ENCODE measurements at places on chromosomes 7 and 10. TPM values are rescaled to one million over a fixed set of nuclear protein-coding genes. Genes with fewer than 3 reads are reported as not detected.

- ATAC-seq, result no peak
Measured at GRCh38 chr10:22962817-22963216, 35.0 kb downstream of the ARMC3 start.

DNA sequence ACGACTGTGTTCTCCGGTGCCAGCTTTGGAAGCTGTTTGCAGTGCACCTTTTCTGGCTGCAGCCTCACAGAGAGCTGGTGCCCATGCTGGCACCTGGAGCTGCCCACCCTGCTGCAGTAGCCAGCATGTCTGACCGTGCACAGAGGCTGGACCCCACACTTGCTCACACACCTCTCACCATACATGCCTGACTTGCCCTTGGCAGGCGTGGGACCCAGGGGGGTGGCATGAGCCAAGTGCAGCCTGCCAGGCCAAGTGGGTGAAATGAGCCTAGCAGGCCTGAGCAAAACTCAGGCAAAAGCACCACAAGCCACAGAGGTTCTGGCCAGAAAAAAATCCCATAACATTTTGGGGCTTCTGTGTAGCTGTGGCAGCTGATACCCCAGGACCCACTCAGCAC lies 258.8 kb downstream of the XPNPEP1 start:
- no peak for ATAC-seq

DNA sequence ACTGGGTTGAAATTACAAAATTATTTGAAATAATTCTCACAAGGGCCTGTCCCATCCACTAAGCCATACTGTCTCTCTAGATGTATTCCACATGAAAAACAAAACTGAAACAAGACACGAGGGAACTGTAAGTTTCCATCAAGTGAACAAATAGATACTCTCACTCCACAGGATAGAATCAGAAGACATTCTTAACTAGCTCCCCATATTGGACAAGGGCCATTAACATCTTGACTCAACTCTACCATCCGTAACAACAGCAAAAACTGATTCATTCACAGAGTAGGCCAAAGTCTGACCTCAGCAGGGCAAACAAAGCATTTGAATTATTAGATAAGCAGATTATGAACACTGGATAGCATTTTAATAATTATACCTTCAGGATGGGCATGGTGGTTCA lies 29.1 kb downstream of the UBE2H start:
- peak; percentile 83 for ATAC-seq

Gene CUZD1
- total RNA-seq, result 3.3 TPM

GRCh38 chr10:69056129-69056528 lies 31.8 kb upstream of the SRGN start:
- peak; percentile 67 for ATAC-seq

GRCh38 chr7:73974101-73974947 lies 53.6 kb upstream of the ELN start:
- ATAC-seq, result no peak

- peak; percentile 94 for ATAC-seq
Measured at GRCh38 chr10:30529373-30529998, 95.5 kb downstream of the MAP3K8 start.

Gene HMX3
- 0.21 TPM for total RNA-seq

DNA sequence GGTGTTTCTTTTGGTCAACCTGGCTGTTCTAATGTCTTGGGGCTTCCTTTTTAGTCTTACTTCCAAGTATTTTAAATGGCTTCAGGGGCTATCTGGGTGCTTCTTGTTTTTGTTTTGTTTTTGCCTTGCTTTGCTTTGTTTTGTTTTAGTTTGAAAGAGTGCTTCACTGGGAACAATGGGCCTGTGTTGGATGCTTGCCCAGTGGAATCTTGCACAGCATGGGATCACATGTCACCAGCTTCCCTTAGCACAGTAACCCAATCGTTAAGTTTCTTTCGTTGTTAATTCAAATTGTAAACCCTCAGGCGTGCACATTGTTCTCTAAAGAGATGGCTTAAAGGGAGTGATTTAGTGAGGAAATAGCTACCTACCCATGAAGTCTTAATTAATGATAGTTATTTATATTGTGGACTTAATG lies 8.9 kb downstream of the COL17A1 start:
- no peak for ATAC-seq

DNA sequence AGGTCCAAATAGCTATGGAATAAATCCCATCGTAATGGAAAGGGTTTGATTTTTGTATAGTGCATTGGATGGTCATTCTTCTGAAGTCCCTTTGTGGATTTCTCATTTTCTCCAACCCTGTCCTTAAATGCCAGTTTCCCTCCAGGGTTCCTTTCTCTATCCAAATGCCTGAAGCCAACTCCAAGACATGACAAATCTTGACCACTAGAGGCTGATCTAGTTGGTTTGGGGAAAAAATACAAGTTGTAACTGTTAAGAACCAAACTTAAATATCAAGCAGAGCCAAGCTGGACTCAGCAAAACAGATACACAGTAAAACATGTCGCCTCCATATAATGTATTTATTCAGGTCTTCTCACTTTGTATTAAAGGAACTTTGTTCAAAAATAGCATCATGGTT lies 28.7 kb downstream of the FRMD4A start:
- ATAC-seq, result no peak

Measured in activated T-helper 17 cell treated with anti-CD3 and anti-CD28 coated beads, Interleukin-2, amount 50 U/mL, for 72 hours (primary cell).